Left renal pelvis (tissue), 4 donors: ENCODE measurements at places on chromosomes 5 and 9.

- no peak for DNase-seq
Observed at GRCh38 chr5:115657881-115658233, 32.0 kb upstream of the TMED7 start.

GRCh38 chr5:107469064-107469463 lies 201.7 kb downstream of the EFNA5 start:
- no peak for DNase-seq

DNA sequence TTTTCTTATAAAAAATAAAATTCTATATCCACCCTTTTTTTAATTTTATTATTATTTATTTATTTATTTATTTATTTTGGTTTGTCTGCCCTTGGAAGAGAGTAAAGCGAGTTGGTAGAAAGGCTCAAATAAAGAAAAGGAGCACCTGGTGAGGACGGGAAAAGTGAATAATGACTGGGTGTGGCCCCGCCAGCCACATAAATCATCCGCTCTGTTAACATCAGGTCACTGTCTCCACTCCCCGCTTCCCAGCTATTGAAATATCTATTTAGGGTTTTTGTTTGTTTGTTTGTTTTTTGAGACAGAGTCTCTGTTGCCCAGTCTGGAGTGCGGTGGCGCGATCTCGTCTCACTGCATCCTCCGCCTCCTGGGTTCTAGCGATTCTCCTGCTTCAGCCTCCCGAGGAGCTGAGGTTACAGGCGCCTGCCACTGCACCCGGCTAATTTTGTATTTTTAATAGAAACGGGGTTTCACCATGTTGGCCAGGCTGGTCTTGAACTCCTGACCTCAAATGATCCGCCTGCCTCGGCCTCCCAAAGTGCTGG lies 844 bp downstream of the POLR3G start:
- DNase-seq: no peak

GRCh38 chr5:33696411-33696810 lies 195.4 kb downstream of the ADAMTS12 start:
- DNase-seq: no peak

DNA sequence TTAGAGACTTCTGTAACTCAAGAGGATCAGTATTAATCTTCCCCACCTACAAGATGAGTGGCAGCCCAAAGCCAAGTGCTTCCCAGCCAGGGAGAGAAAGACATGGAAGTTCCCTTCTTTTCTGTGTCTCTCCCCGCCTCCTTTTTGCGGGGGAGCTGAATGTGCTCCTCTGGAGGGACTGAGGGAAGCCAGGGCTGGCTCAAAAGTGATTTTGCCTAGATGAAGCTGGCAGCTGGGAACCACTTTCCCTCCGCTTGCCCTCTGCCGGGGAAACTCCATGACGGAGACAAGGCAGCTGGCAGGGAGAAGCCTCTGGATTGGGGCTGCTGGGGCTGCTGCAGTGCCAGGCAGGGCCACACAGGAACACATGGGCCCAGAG lies 24.4 kb downstream of the EGR1 start:
- no peak for DNase-seq
